NCI-H2081 treated with DMSO at 0.1 percent for 48 hours (cell line): ENCODE measurements at places on chromosomes 7 and 10.

DNA sequence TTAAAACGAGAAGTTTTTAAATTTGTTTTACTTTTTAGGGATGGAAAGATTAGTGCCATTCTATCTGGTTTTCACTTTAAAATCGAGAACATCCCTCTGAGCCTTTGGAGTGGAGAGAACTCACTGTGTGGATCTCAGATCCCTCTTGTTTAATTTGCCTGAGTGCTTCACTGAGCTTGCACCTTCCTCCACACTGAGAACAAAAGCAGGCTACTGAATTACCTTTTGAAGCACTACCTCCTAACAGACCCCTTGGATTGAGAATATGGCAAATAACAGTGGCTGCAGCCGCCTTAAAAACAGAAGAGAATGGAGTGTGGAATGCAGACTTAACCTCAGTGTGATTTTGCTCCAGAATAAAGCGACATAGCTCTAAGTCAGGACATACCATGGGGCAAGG, 204.7 kb downstream of the CNTNAP2 start:
- no peak for DNase-seq

DNA sequence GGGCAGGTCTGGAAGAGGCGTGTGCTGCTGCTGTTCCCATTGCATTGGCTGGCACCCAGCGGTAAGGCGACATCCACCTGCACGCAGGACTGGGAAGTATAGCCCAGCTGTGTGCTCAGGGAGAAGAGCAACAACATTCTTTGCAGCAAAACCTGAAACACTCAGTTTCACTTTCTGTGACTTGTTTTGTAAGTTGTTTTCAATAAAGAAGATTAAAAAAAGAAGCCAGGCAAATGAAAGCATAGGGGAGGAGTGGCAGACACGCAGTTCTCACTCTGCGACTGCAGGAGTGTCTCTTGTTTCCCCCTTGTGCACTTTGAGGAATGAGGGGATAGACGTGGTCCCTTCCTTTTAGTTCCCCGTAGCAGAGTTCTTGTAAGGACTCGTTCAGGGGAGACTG, 5.8 kb downstream of the FBH1 start:
- no peak for DNase-seq

DNA sequence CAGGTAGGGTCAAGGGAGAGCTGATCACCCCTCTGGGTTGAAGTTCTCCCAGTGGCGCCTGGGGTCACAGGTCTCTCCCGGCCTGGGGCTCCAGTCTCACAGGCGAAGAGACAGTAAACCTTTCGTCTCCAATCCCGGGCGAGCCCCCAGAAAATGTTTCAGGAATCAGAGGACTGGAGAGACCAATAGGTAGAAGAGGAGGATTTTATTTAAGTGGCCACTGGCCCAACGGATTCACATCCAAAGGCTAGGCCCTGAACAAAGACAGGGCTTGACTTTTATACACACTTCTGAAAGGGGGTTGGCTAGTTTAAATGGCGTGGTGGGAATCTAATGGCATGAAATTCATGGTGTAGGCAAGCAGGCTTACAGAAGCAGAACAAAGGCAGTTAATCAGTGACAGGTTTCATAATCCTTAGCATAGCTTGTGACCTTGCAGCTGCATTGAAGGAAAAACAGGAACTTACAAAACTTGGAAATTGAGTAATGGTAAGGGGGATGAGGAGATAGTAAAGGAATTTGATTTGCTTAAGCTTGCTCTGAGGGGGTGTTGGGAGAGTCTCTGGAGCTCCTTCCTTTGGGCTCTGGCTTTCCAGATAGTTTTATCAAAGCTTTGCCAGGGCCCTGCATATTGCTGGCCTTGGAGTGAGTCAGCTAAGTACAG, 105.5 kb downstream of the TRIM24 start:
- no peak for DNase-seq

DNA sequence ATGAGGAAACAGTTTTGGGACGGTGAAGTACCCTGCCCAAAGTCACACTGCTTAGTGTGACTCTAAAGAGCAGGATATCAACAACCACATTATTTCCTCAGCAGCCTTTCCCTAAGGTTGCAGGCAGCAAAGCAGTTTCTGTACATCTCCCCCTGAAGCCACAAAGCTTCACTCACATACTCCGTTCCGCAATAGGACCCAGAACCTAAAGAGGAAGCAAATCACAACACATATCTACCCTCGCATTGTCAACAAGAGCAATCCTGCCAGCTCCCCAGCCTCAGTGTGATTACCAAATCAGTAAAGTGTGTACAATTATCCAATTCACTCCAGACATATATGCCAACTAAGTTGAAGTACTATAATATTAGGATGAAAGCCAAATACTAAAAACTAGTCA, 30.8 kb downstream of the VAX1 start:
- DNase-seq: no peak

- no peak for DNase-seq
These were observed 178.8 kb downstream of the REEP3 start for GRCh38 chr10:63699785-63700613.

DNA sequence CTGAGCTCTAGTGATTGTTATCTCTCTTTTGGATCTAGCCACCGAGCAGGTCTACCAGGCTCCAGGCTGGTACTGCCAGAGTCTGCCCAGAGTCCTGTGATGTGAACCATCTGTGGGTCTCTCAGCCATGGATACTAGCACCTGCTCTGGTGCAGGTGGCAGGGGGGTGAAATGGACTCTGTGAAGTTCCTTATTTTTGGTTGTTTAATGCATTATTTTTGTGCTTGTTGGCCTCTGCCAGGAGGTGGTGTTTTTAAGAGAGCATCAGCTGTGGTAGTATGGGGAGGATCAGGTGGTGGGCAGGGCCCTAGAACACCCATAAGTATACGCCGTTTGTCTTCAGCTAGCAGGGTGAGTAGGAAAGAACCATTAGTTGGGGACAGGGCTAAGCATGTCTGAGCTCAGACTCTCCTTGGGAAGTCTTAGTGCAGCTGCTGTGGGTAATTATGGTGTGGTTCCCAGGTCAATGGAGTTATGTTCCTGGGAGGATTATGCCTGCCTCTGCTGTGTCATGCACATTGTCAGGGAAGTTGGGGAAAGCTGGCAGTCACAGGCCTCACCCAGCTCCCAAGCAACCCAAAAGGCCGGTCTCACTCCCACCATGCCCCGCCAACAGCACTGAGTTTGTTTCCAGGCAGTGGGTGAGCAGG, 81.8 kb downstream of the NPSR1 start:
- no peak for DNase-seq

DNA sequence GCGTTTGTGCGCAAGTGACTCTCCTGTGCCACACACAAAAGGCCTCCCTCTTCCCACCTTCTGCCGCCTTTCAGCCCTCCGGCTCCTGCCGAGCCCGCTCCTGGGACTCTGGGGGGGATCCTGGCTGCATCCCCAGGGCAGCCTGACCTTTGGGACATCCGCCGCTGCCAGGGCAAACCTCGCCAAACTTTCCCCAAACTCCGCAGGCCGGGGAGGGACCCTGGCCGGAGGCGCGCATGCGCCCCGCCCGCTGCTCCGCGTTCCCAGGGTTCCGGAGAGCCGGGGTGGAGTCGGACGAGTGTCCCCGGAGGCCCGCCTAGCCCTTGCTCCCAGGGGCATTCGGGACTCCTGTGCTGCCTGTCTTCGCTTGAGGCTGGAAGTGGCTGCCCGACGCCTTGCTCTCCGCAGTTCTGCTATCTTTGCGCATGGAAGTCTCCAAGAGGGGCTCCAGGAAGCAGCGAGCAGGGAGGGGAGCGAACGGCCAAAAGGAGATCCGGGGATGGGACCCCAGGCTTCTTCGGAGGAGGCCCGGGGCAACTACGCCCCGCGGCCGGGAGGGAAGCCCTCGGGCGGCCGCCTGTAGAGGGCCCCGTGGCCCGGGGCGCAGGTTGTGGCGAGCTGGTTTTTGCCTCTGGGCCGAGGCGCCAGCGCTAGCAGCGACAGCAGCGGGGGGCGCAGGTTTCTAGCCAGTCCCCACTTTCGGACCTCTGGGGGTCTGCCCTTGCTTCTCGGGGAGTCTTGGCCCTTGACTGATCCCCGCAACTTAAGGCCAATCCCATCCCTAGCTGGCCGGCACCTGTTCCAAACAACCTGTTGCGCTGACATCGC, 7.0 kb downstream of the PTF1A start:
- no peak for DNase-seq

- no peak for DNase-seq
These were observed 22.4 kb downstream of the NRBF2 start for GRCh38 chr10:63155388-63156020.

- no peak for DNase-seq
These were observed 553.3 kb downstream of the TFEC start for GRCh38 chr7:115477193-115477651.
